ENCODE measurements at places on chromosomes 1 and 21.

DNA sequence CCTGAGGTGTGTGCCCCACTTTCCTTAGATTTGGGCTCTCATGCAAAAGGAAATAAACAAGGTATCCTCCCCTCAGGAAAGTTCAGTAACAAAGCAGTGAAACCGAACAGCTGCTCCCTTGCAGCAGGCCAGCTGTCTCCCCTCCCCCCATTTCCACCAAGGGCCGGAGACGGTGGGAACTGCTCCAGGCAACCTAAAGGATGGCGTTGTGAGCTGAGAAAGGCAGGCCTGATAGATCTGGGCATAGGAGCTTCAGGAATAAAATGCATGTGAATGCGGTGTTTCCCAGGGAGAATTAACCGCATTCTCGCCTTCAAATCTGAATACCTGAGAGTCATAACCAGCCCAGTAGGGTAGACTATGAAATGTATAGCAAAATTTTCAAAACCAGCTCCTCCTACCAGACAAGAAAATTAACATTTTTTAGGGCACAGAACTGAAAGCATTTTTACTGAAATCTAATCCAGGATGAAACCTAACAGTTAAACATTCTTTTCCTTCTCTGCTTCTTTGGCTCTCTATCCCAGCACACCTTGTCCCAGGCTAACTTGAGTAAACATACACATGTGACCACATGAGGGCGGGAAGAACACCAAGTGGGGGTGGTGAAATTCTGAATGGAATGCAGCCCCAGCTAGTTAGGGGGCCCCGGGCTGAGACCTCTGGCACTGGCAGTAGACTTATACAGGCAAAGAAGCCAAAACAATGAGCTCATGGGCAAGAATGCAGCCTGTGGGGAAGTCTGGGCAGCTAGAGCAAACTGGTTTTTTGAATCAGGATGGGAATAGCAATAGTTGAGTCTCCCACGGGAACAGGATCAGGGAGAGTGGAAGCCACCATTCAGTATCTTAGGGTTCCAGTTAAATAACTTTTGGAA is 11.5 kb downstream of the MCL1 start:
- DNase-seq, result no peak

- DNase-seq, result no peak
These were observed 148.7 kb downstream of the FCRL5 start for GRCh38 chr1:157403608-157404007.

- DNase-seq, result no peak
These were observed 36.4 kb downstream of the ITGB3BP start for GRCh38 chr1:63486629-63487028.

DNA sequence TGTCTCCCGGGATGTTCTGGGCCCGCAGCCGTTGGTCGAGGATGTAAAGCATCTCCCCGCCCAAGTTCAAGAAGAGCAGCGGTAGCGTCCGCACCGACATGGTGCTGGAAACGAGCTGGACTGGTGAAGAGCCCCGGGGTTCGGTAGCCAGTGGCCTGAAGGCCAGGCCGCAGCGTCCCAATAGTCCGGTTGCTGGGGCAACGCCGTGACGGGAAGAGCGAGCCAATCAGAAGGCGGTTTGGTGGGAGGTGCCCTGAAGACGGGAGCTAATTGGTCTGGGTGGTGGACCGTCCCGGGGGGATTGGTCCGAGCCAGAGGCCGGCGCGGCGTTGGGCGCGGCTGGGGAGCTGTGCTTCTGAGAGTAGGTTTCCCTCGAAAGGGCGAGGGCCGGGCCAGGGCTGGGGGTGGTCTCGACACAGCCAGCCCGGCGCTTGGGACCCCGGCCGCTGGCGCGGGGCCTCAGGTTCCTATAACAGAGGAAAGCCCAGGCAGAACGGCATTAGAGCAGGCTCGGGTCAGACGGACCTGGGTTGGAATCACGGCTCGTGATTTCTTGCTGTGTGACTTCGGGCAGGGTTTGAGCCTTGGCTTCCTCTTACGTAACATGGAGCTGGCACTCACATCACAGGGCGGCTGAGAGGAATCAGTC is at the start of gene OSCP1:
OSCP1 (minus strand) TSS at position 182 of the 649 bp plus-strand sequence; CDS start at position 100, 82 bp downstream.
- DNase-seq, result peak; percentile 55

DNA sequence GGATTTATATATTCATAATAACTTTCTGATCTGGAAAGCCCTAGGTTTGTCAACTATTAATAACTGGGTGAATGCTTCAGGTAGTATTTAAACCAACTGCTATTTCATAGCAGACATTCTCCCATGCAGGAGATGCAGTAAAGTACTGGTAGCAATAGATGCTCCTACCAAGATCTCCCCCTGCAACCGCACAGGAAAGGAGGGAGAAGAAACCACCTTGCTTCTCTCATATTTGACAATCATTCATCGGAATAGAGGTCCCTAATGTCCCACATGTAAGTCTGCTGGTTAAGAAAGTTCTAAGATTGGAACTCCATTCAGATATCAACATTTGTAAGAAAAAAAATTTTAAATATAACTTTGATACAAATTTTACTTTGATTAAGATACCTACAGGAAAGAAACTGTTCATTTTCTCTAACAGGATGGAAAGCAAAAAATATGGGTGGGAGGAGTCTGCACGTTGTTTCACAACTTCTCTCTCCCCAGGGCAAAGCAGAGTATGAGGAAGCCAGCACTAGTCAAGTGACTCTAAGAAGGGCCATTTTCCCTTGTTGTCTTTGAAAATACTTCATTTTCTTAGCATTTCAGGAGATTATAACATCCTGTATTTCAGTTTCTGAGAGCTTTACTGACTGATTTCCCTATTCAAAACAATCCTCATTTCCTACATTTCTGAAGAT is at the start of gene PYHIN1:
PYHIN1 (plus strand) TSS at position 498 of the 683 bp plus-strand sequence. CDS start 5,359 bp downstream, outside the sequence.
- no peak for DNase-seq

DNA sequence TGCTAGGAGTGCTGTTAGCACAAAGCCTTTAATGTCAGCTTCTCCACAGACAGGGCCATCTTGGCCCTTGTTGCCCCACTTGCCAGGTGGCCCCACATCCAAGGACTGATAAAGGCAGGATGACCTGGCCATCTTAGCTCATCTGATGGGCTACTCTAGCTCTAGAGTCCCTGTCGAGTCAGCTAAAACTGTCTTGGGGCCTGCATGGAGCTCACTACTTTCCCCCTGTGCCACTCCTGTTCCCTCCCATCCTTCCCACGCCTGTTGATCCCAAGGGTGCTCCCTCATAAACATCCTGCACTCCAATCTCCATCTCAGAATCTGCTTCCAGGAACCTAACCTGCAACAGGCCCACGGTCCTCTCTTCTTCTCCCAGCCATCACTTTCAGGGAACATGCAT is 652 bp upstream of the GPX7 start:
- no peak for DNase-seq

GRCh38 chr1:179875596-179876299 is 1.9 kb downstream of the TOR1AIP2 start:
- no peak for DNase-seq

DNA sequence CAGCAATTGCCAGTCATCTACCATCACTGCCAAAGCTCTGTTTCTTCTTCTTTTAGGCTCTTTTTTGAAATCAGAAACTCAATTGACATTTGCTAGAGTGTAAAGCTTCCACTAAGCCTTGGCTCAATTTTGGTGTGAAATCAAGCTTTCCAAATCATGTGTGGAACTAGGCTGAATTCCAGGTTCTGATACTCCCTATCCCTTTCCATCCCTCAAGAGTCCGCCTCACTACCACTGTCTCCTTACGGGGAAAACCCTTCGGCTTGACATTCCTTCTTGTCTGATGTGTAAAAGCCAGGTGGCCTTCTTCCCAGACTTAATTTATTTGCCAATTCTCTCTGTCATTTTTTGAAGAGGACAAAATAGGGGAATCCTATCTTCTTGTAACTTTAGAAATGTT is 47.2 kb upstream of the PRMT6 start:
- no peak for DNase-seq

GRCh38 chr21:21213297-21213696 is 215.1 kb downstream of the NCAM2 start:
- DNase-seq, result no peak

GRCh38 chr1:221525749-221526148 is 216.1 kb downstream of the DUSP10 start:
- no peak for DNase-seq

GRCh38 chr1:33875862-33876261 is 12.0 kb downstream of the HMGB4 start:
- DNase-seq, result no peak

DNA sequence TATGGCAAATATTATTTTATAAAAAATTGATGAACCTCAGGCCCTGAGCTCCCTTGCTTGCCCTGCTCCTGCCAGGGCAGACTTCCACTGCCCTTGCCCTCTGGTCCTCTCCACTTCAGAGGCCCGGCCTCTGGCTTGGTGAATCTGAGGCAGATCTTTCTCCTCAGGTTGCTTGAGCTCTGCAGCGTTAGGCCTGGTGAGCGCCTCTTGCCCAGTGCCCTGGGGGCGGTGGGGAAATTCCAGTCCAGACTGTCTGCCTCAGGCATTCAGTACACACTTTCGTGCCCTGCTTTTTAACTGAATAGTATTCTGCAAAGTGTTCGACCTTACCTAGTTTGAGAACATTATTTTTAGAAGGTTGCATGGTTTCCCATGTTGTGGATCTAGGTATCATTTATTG is 98.2 kb downstream of the PCBP3 start:
- no peak for DNase-seq

Data from activated T-helper 1 cell treated with anti-CD3 and anti-CD28 coated beads, Interleukin-2, amount 50 U/mL, for 16 hours (primary cell).